ENCODE measurements at places on chromosomes 4 and X. TPM values are rescaled to one million over a fixed set of nuclear protein-coding genes. Genes with fewer than 3 reads are reported as not detected.

DNA sequence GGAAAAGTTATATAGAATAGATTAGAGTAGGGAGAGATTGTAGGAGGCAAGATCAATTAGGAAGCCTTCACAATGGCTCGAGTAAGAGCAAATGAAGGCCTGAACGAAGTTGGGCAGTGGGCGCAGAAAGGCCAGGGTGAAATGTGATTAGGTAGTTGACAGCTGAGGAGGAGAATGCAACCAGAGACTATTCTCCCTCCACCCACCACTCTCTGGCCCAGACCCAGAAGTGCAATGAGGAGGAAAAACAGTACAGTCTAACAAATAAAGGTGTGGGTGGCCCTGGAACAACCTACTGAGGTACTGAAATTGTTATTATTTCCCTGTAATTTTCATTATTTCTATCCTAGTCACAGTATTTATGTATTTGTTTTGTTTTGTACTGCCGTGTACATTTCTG, 176.7 kb downstream of the SLC39A8 start:
- DNase-seq, result no peak

- no peak for DNase-seq
Observed at GRCh38 chr4:99759346-99759984, 57.2 kb upstream of the DAPP1 start.

The TRIM2 gene
- total RNA-seq, result 327 TPM

- no peak for DNase-seq
Observed at GRCh38 chr4:85127653-85128052, 161.2 kb upstream of the WDFY3 start.

- DNase-seq, result no peak
Observed at GRCh38 chr4:71607780-71608677, 175.8 kb downstream of the GC start.

DNA sequence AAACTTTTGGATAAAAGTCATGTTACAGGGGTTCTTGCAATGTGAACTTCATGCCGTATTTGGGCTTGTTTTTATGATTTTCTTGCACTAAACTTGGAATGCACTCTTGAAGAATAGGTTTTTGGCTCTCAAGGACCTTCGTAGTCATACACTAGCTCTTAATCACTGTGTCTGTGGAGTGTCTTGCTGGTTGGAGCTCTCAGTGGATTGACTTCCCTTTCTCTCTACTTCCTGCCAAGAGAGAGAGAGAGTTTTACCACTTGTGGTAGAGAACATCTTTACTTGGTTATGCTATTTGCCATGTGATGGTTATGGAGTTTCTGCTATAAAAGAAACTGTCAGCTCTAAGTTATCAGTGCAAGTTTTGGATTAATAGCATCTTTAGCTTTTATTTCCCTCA, 112.4 kb downstream of the BMPR1B start:
- DNase-seq, result peak; percentile 19

The PAGE4 gene
- not detected for total RNA-seq

- DNase-seq, result no peak
Observed at GRCh38 chr4:113471146-113471860, 290.2 kb downstream of the CAMK2D start.

The DACH2 gene
- total RNA-seq, result not detected

DNA sequence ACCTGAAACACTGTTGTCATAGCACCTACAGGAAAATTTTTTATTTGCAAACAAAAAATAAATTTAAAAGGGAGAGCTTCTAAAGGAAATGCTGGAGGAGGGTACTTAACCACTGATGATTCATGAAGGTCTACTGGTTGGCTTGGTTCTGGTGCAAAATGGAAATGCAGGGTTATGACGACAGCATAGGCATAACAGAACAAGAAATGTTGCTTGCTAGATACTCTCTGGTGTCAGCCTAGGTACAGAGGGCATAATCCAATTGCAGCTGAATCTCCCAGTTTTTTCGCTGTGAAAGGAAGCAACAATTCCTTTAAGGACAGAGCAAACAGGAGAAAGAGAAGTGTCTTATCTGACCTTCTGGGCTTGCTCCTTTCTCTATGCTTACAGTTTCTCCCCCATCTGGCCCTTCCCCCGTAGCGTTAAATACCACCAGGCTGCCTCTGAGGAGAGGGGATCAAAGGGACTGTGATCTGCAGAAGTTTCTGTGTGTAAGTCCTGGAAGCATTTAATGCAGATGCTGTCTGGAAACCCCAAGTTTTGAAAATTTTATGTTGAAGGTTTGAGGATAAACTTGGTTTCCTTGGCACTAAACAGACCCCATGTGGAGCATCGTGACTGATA, 23.7 kb upstream of the CASK start:
- DNase-seq, result no peak
